ENCODE measurements at places on chromosomes 12 and 14.

DNA sequence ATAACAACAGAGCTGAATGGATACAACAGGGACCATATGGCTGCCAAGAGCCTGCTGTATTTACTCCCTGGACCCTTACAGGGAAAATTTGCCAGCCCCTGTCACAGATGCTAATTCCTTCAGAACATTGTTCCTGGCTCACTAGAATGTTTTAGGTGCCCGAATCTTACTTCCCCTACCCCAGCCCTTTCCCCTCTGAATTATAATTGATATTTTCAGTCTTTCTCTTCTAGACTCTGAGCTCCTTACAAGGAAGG, 235.3 kb downstream of the KSR2 start:
- no peak for DNase-seq

GRCh38 chr12:98645572-98646067, 530 bp downstream of the APAF1 start:
- no peak for DNase-seq

GRCh38 chr14:90295870-90296516, 35.7 kb downstream of the NRDE2 start:
- no peak for DNase-seq

DNA sequence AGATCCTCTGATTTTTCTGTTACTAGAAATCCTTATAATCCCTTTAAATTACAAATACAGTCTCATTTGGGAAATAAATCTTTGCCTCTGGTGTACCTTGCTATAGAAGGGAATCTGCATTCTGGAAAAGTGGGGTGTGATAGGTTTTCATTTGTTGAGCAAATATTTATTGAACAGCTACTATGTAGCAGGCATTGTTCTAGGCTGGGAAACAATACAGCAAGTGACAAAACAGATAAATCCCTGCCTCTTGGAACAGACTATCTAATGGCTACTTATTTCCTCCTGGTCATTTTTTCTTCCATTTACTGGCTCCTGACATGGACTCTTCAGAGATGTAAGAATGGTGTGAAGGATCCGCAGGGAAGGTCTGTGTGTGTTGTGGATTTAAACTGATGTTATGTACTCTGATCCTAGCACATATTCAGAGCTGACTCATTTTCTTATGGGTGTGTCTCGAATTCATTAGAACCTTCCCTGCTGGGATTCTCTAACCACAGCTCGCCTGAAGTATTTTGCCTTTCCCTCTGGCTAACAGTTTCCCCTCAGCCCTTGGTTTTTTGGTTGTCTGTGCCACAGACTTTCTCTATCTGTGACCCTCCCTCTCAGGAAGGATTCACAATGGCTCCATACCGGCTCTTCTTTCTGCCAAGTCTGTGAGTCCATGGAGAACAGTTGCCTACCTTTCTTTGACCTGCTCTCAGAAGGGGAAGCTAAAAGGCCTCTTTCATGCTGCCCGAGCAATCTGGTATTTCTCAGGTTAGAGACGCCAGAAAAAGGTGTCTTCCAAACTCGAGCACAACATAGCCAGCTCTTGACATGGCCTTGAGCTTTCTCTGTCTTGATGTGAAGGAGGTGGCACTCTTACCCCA, 53.7 kb downstream of the TMTC2 start:
- no peak for DNase-seq

DNA sequence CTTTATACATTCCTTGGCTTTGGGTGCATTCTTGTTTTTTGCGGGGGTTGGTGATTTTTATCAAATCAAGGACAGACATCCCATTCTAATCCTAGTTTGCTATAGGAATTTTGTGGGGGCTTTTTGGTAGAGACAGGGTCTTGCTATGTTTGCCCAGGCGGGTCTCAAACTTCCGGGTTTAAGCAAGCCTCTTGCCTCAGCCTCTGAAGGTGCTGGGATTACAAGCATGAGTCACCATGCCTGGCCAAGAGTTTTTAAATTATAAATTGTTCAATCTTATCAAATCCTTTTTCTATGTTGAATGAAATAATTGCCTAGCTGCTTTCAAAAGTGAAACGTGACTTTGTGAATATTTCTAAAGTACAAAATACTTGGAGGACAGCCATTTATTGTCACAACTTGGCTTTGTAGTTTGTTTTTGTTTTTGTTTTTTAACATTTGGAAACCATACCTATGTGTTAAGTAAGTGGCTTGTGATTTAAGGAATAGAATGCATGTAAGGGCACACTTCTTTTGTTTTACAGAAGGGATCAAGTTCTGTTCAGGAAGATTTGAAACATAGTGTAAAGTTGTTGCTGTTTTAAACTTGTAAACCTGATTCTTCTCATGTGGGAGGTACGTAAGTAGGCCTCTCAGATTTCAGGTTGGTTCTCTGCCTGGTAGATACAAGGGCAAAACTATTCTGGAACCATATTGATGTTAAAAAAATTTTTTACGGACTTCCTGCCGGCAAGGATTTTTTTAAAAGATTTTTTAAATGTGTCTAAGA, 13.4 kb downstream of the MARK3 start:
- DNase-seq, result no peak

GRCh38 chr12:106771425-106771824, 3.1 kb upstream of the RIC8B start:
- DNase-seq, result no peak

DNA sequence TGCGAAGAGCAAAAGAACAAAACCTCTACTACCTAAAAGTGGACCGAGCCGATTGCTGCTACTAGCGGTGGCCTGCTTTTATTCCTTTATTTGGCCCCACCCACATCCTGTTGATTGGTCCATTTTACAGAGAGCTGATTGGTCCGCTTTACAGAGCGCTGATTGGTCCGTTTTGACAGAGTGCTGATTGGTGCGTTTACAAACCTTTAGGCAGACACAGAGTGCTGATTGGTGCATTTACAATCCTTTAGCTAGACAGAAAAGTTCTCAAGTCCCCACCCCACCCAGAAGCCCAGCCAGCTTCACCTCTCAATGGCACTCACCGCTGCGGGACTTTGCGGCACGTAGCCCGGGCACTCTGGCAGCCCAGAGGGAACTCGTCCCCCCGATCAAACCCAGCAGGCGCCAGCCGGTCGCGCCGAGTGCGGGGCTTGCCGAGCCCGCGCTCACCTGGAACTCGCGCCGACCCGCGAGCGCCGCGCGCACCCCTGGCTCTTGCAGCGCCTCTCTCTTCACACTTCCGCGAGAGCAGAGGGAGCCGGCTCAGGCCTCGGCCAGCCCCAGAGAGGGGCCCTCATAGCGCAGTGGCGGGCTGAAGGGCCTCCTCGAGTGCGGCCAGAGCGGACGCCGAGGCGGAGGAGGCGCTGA, 8.7 kb upstream of the FGD4 start:
- DNase-seq, result peak; percentile 4

DNA sequence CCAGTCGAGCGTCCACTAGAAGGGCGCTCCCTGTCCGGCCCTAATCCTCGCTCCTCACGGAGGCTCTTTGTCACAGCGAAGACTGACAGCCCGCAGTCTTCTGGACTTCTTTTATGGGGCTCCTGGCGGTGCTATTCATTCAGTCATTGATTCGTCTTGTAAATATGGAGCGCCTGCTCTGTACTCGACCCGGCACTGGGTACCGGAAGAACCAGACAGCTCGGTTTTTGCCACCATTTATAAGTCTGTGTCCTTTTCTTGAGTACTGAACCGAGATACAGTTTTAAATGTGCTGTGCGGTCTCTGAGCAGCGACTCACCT, 570 bp downstream of the DMAC2L start:
- no peak for DNase-seq

DNA sequence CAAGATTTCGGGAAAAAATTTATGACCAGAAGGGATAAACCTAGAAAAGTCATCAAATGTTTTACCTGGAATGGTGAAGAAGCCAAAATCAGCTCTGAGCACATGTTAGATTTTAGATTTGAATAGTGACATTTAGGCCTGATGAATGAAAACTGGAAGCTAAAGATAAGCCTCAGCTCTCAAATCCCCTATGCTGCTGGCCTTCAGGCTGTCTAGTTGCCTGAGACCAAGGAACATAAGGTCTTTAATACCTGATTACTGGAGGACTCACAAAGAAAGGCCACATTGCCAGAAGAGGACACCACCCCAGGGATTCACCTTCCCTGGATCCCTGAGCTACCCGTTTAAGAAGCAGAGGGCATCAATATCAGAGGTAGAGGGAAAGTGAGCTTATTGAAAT, 56.6 kb downstream of the BCL2L14 start:
- no peak for DNase-seq

DNA sequence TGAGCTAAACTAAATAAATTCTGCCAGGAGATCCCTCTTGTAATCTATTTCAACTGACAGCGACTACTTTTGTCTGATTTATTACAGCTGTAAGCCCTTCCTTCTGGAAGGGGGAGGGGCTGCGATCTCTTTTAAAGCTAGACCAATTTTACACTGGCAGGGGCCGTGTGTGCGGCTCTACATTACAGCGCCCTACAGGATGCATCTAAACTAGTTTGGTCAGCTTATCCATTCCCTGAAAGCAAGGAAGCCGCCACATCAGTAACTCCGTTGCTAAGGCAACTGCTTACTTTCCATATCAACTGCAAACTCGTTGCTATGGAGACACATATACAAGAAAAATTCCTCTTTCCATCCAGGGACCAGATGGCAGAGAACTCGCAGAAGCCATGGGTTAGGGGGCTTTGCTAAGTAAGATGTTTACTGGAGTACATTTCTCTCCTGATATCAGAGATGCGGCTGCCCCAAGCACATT, 17.4 kb downstream of the FOXN3 start:
- DNase-seq, result no peak

DNA sequence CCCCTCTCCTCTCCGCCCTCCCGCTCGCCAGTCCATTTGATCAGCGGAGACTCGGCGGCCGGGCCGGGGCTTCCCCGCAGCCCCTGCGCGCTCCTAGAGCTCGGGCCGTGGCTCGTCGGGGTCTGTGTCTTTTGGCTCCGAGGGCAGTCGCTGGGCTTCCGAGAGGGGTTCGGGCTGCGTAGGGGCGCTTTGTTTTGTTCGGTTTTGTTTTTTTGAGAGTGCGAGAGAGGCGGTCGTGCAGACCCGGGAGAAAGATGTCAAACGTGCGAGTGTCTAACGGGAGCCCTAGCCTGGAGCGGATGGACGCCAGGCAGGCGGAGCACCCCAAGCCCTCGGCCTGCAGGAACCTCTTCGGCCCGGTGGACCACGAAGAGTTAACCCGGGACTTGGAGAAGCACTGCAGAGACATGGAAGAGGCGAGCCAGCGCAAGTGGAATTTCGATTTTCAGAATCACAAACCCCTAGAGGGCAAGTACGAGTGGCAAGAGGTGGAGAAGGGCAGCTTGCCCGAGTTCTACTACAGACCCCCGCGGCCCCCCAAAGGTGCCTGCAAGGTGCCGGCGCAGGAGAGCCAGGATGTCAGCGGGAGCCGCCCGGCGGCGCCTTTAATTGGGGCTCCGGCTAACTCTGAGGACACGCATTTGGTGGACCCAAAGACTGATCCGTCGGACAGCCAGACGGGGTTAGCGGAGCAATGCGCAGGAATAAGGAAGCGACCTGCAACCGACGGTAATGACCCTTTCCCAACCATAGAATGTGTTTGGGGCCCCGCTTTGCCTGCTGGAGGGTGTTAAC, 615 bp downstream of the CDKN1B start:
- peak; percentile 47 for DNase-seq

- no peak for DNase-seq
Measured at GRCh38 chr12:89475203-89475990, 49.2 kb downstream of the GALNT4 start.

DNA sequence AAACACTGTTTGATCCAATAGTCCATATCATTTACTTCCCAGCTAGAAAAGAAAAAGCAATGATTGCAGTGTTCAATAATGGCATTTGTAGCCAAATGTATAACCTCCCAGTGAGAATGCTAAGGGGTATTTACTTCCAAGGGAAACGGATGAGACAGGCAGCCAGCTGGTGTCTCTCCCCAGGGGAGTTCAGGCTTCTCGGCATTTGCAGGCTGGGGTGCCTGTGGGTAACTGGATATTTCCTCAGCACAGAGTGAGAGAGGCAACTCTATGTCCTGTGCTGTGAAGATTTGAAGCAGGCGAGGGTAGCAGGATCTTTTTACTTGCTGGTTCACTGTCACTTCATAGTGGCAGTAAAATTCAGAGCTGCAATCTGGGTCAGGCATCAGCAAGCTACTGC, 1455.6 kb upstream of the TMEM132C start:
- DNase-seq, result no peak

DNA sequence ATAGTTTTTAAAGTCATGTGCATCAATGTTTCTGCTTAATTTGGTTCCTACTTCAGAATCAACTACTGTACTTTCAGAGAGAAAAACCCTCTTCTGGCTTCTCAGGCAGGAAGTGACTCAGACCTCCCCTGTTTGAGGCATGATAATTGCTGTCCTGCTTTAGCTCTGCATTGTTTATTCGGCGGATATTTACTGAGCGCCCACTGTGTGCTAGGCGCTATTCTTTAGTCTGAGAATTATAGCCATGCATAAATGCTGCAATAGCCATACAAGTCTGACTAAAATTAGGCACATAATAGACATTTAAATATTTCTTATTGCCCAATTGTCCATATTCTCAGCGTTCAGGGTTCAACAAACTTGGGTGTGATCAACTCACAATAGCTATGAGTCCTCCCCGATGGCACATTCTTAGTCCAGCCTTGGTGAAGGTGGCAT, 6.1 kb upstream of the AMIGO2 start:
- peak; percentile 20 for DNase-seq

DNA sequence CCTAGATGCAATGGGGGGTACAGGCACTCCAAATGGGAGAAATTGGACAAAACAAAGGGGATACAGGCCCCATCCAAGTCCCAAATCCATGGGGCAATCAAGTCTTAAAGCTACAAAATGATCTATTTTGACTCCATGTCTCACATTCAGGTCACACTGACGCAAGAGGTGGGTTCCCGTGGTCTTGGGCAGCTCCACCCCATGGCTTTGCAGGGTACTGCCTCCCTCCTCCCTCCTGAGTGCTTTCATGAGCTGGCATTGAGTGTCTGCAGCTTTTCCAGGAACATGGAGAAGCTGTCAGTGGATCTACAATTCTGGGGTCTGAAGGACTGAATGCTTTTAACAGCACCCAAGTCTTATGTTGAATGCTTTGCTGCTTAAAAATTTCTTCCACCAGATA, 274.5 kb upstream of the LRIG3 start:
- no peak for DNase-seq

- DNase-seq, result no peak
Measured at GRCh38 chr12:67239061-67239460, 30.1 kb upstream of the CAND1 start.

DNA sequence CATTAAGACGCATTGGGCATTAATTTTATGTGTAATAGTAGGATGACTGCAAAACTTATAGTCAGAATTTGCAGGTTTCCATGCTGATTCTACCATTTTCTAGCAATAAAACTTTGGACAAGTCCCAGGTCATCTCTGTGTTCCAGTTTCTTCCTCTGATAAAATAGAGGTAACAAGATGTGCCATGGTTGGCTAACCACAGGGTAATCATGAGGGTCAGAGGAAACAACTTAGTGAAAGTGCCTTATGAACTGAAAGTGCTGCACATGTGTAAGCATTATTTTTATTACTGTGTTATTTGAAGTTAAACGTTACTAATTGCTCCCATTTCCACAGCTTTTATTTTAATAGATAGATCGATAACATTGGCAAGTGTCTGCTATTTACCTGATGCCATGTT, 21.1 kb downstream of the SMCO2 start:
- DNase-seq, result no peak
